Activated T-helper 1 cell treated with anti-CD3 and anti-CD28 coated beads, Interleukin-2, amount 50 U/mL, for 16 hours (primary cell): ENCODE measurements at places on chromosomes 7 and 10.

DNA sequence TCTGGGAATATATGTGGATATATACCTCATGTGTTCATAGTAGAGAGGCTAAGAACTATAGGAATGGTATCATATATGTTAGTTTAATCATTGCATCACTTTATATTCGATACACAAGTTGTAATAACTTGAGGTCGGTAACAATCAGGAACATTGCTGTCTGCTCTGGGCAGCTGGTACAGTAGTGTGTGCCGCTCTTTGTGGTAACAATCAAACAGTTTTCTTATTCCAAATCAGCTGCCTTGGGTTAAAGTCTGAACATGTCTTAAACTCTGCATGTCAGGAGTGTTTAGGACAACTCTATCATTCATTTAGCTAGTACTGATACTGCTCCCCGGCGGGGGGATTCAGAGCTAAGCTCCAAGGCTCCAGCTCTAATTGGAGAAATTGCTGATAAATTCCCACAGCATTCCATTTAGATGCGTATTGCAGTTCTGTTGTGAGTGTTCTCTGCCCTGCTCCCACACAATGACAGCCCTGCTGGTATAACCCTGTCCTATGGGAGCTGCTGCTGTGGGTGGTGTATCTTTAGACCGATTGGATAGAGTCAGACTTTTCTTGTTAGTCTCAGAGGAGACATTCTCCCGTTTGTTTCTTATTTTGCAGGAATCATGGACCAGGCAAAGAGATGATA, 707.5 kb upstream of the FZD8 start:
- DNase-seq: no peak

- no peak for DNase-seq
Measured at GRCh38 chr7:103871473-103871872, 118.0 kb downstream of the RELN start.

GRCh38 chr10:30368065-30368718, 19.1 kb upstream of the MTPAP start:
- DNase-seq: no peak

GRCh38 chr10:56912043-56912442, 551.0 kb upstream of the ZWINT start:
- DNase-seq: no peak

GRCh38 chr7:105388356-105389087, at the start of gene SRPK2:
SRPK2 (minus strand) TSS chr7:105388921.
- peak; percentile 47 for DNase-seq
